ENCODE measurements at places on chromosomes 5 and 9.

DNA sequence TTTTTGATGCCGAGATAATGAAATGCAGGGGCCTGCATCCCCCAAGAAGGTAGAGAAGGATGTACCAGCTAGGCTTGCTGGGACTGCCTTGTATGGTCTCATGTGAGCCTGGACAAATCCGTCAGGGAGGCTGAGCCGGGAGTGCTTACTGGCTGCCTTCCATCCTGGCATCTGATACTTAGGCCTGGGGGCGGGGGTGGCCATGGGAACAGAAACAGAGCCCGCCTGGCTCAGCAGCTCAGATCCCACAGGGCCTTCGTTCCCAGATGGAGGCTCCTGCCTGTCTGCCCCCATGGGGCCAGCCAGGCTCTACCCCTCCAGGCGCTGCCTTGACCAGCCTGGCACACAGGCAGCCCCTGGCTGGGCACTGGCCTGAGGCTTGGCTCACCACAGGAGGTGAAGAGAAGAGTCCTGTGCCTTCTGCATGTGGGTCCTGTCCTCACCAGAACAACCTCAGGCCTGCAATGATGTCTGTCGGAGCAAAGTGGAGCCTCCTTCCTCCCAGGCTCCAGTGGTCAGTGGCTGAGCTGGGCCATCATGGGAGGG, 10.5 kb upstream of the SPATA31E1 start:
- no peak for DNase-seq

GRCh38 chr5:59487068-59487686, 406.3 kb downstream of the PDE4D start:
- no peak for DNase-seq

DNA sequence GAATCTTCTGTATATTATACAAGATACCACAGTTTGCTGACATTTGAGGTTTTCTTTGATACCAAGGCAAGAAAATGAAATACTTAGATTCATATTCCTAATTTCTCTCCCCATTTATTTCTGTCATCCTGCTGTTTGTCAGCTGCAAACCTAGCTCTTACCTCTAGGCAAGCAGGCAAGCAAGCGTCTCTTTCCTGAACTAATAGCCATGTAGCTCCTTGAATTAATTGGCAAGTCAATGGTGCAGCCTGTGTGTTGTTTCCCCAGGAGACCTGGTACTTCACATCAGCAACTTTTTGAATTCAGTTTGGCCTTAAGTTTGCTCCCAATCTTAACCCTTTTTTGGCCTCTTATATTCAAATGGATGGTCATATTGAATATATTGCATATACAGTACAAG, 573.6 kb upstream of the ARRDC3 start:
- DNase-seq, result no peak

DNA sequence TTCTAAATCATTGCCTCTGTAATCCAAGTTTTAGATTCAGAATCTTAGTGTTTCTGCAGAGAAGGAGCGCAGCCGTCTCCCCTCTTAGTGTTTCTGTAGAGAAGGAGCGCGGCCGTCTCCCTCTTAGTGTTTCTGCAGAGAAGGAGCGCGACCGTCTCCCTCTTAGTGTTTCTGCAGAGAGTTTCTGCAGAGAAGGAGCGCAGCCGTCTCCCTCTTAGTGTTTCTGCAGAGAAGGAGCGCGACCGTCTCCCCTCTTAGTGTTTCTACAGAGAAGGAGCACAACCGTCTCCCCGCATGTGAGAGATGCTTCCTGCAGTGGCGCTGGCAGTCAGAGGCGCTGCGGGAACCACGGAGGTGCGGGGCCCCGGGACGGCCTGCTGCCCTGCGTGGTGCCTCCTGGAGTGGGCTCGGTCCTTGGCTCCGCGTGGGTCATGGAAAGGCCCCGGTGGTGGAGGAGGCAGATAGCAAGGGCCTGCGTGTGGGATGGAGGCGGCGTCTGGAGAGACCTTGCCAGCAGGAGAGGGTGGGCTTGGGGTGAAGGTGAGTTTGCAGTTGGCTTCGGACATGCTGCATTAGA, 10.9 kb downstream of the CEP72 start:
- DNase-seq, result no peak

- no peak for DNase-seq
Observed at GRCh38 chr9:121317737-121318630, 50.0 kb downstream of the GSN start.

GRCh38 chr5:95835682-95836385, 13.3 kb upstream of the GLRX start:
- DNase-seq, result no peak

DNA sequence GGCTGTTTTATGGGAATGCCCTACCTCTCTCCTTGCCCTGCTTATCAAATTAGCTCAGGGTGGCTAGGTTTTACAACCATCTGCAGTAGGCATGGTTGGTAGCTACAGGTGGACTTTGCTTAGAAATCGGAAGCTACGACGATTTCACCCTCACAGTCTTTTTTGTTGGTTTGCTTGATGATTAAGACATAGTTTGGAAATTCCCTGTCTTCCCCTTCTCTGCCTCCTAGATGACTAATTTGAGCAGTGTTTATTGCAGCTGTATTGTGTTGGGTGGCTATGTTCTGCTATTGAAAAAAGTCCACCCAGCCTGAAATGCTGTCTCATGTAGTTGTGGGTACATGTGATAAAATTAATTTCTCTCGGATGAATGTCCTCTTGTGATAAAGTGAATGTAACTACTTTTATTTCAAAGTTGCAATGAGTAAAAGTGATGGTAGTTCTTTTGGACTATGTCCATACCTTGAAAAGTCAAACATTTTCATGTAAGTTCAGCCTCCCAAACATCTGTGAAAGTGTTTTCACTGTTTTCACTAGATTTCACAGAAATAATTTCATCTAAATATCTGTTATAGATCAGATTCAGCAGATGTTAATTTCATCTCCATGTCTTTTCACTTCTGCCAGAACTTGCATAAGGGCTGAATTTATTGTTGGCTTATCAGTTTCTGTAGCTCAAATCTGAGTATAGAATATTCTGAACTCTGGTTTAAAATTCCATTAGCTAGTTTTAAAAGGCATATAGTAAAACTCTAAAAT, 37.3 kb upstream of the FYB1 start:
- no peak for DNase-seq

- no peak for DNase-seq
Observed at GRCh38 chr5:80713631-80714030, 58.8 kb upstream of the DHFR start.

- no peak for DNase-seq
Observed at GRCh38 chr5:43348207-43348606, 35.0 kb upstream of the HMGCS1 start.

GRCh38 chr5:157115012-157115411, 6.2 kb upstream of the HAVCR2 start:
- DNase-seq, result no peak

DNA sequence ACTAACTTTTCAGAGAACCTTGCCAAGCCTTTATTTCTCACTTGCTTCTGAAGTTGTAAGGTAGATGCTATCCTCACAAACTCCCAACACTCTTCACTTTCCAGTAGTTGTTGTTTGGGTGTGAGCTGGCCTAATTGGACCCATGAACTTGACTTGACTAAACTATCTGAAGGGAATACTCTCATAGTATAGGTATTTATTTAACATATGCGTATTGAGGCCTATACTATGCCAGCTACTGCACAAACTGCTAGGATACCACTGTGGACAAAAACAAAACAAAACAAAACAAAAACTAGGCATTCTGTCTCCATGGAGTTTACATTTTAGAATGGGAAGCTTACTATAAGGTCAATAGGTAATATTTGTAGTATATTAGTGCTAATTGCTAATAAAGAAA, 1.3 kb downstream of the TXNDC8 start:
- DNase-seq, result no peak

- DNase-seq, result no peak
Observed at GRCh38 chr5:150172556-150172955, 6.0 kb downstream of the CDX1 start.

GRCh38 chr9:126423142-126423915, 96.7 kb downstream of the MVB12B start:
- DNase-seq, result no peak

DNA sequence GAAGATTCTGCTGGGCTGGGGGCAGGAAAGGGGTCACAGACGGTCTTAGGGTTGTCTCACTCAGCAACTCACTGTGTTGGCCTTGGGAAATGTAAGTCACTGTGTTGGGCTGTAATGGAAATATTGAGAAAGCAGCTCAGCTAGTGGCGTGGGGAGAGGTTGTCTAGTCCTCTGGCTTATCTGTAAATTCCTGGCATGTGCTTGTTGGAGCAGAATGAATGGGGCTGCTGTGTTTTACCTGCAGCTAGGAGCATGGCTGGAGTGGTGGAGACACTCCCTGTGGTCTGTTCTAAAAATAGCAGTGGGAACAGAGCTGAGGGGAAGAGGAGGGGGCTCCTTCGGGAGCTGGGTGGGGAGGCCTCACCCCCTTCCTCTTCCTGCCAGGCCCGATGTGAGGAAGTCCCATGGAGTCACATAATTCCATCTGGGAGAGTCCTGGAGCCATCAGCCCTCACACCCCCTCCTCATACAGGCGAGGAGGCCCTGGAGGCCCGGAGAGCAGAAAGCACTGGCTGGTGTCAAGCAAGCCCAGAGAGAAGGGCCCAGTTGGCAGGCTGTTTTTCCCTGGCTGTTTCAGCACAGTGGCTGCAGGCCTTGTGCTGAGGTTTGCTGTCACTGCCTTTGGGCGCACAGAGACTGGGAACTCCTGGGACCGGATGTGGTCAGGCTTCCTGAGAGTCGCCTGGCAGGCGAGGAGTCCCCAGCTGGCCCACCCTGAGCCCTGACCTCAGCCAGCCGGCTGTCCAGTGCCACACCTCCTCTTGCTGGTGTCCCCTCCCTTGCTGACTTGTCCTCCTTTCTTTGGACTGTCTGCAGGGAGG, 84.9 kb downstream of the RGS3 start:
- DNase-seq, result peak; percentile 19

GRCh38 chr5:170348137-170348633, 41.0 kb downstream of the KCNMB1 start:
- DNase-seq, result no peak

- no peak for DNase-seq
Observed at GRCh38 chr5:14806456-14806855, 65.1 kb downstream of the ANKH start.

- no peak for DNase-seq
Observed at GRCh38 chr5:30768056-30768690, 425.3 kb upstream of the CDH6 start.

GRCh38 chr5:143244000-143244736, 159.3 kb downstream of the NR3C1 start:
- DNase-seq, result no peak

DNA sequence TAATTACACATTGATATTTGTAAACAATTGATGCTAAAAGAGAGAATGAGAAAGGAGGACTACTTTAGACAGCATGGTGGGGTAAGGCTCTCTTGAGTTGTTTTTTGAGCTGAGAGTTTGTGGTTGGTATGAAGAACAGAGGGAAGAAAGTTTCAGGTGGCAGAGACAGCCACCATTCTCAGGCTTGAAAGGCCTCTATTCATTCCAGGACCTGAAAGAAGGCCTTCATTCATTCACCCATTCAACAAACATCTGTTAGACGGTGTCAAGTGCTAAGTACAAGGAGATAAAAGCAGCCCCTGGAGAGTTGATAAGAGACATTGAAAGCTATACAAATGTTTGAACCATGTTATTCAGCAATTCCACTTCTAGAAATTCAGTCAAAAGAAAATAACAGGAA, 21.7 kb upstream of the ADAM19 start:
- DNase-seq, result no peak

GRCh38 chr5:176863041-176863764, 35.9 kb downstream of the HK3 start:
- no peak for DNase-seq

GRCh38 chr5:150644058-150644457, 3.6 kb downstream of the SYNPO start:
- no peak for DNase-seq

GRCh38 chr9:132383462-132383883, 23.2 kb downstream of the TTF1 start:
- no peak for DNase-seq

GRCh38 chr5:14267991-14268708, 125.0 kb downstream of the TRIO start:
- no peak for DNase-seq

- DNase-seq, result no peak
Observed at GRCh38 chr5:128877476-128877875, 87.8 kb upstream of the SLC27A6 start.

DNA sequence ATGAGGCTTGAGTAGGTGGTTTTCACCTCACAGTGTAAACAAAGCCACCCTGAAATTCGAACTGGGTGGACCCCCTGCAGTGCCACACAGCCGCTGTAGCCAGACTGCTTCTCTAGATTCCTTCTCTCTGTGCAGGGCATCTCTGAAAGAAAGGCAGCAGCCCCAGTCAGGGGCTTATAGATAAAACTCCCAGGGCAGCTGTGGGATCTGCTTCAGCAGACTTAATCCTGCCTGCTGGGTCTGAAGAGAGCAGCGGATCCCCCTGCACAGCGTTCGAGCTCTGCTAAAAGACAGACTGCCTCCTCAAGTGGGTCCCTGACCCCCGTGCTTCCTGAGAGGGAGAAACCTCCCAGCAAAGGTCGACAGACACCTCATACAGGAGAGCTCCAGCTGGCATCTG, 71.4 kb downstream of the CARTPT start:
- no peak for DNase-seq

DNA sequence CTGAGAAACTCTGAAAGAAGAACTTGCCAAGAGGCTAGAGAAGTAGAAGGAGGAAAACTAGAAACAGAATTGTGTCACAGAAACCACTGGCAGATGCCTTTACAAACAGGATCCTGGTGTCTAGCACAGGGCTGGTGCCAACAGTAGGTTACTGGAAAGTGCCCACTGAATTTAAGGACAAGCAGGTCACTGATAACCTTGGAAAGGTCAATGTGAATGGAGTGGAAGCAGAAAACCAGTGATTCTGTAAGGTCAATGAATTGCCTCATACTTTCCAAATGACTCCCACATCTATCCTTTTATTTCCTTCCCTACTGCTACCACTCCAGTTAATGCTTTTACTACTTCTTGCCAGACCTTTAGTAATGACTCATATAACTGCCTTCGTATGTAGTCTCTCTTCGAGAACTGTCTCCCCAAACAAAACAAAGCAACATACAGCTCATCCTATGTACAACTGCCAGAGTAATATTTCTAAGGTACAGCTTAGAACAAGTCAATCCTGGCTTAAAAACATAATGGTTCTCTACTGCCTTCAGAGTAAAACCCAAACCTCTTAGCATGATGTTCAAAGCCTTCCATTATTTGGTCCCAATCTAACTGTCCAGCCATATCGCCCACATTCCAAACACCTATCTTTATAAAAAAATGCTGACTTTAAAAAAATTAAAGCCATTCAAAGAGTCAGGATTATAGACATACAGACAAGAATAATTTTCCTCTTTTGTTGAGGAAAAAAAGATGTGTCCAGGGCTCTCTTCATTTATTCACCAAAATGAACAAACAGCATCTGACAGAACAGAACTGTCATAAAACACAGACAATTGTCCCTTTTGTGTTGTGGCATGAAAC, 52.5 kb downstream of the NR3C1 start:
- no peak for DNase-seq

- no peak for DNase-seq
Observed at GRCh38 chr5:93607367-93608258, 24.6 kb downstream of the NR2F1 start.
